Stimulated activated CD4-positive, alpha-beta T cell treated with anti-CD3 and anti-CD28 coated beads, TNF-alpha, amount 100 ng/mL, for 4 hours (primary cell): ENCODE measurements at places on chromosomes 6 and 20.

GRCh38 chr20:40663991-40664880 is 24.8 kb downstream of the MAFB start:
- DNase-seq = no peak

DNA sequence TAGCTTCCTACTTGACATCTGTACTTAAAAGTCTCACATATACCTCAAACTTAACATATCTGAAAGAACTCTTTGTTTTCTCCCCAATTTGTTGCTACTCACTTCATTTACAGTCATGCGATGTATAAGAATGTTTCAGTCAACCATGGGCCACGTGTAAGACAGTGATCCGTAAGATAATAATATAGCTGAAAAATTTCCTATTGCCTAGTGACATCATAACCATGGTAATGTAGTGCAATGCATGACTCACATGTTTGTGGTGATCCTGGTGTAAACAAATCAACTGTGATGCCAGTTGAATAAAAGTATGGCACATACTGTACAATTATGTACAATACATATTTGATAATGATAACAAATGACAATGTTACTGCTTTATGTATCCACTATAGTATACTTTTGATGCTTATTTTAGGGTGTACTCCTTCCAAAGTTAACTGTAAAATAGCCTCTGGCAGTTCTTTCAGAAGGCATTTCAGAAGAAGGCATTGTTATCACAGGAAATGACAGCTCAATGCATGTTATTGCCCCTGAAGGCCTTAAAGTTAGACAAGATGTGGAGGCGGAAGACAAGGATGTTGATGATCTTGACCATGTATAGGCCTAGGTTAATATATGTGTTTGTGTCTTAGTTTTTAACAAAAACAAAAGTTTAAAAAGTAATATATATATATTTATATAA is 579.0 kb downstream of the EPHA7 start:
- DNase-seq = no peak

GRCh38 chr20:37680420-37680819 is 13.4 kb upstream of the CTNNBL1 start:
- no peak for DNase-seq

DNA sequence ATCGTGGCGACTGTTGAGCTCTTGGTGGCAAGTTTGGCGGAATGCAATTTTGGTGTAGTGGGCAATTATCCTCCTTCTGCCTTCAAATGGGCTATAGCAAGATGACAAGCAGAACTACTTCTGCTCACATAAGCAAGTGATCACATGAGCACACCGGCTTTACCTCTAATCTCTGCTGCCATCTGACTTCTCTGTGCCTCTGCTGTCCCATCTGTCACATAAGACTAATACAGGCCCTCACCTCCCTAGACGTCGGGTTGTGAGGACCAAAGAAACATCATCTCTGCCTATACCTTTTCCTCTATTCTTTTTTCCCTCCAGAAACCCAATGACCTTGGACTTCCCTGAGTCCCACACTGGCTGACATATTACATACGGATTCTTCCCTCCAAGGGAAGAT is 13.3 kb upstream of the WTAP start:
- no peak for DNase-seq

GRCh38 chr6:16414205-16414604 is 175.8 kb downstream of the GMPR start:
- no peak for DNase-seq

GRCh38 chr20:21016751-21017150 is 89.4 kb downstream of the LINC00237 start:
- no peak for DNase-seq

- no peak for DNase-seq
Observed at GRCh38 chr6:154441995-154442310, 68.5 kb downstream of the CNKSR3 start.

DNA sequence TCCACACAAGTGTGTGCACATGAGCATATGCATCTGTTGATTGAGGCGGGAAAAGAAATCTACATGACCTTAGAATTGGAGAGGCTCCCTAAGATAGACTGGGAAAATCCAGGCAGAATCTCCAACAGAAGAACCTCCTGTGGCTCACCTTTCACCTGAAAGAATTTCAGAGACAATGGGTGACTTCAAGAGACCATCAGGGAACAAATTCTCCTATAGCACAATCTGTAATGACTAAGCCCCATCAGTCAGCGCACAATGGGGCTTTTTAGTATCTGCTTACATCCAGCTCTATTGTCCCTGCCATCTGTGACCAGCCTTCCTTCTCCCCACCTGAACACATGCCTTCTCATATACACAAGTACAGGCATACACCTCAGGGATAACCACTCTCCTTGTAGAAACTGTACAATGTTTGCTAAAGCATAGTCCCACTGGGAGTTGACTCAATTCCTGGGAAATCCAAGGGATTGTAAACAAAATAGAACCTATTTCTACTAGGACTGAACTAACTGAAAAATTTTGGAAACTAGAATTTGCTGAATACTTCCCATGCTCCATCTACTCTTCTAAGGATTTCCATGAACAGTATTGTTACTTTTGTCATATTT is 150.8 kb upstream of the STXBP5 start:
- no peak for DNase-seq

DNA sequence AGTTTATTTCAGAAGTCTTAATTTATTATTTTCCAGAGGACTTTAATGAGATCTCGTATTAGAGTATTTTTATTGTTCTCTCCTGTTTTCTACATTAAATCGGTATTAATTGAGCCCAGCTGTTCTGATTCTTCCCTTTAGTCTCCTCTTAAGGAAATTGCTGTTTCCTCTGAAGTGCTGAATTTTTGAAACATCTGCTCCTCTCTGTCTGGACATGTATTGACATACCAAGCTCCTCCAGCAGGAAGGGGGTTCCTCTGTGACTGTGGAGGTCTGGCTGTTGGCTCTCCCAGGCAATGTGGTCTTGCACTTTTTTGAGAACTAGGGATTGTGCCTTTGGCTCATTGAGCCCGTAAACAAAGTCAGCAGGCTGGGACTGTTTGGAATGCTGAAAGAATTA is 74.9 kb downstream of the MAP3K4 start:
- no peak for DNase-seq
